Spinal cord (tissue), 10 donors: ENCODE measurements at places on chromosomes 4 and X.
A peak's percentile ranks its signal among the peaks of the same experiment; 100 is the strongest.

DNA sequence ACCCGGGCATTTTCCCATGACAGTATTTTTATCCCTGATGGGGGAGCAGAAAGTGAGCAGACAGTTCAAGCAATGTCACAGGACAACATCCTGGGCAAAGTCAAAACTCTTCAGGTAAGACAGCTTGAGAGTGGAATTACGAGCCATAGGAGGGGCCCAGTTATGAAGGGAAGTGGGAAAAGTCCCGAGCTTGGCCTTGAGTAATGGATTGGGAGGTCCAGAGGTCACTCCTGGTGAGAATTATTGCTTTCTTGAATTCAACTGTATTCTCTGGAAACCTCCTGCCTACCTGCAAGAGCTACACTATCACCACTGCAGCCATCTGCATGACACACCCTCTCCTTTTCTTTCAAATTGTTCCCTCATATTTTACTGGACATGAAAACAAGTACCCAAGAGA is 89.1 kb downstream of the AASDH start:
- H3K27me3 ChIP-seq, result no peaks in the 10 kb centered on the region
- peaks cover 18% of the 10 kb centered on the region for H3K4me1 ChIP-seq
- H3K4me3 ChIP-seq, result no peak overlapping the region
- no peaks in the 10 kb centered on the region for H3K36me3 ChIP-seq
- H3K27ac ChIP-seq, result no peak overlapping the region

DNA sequence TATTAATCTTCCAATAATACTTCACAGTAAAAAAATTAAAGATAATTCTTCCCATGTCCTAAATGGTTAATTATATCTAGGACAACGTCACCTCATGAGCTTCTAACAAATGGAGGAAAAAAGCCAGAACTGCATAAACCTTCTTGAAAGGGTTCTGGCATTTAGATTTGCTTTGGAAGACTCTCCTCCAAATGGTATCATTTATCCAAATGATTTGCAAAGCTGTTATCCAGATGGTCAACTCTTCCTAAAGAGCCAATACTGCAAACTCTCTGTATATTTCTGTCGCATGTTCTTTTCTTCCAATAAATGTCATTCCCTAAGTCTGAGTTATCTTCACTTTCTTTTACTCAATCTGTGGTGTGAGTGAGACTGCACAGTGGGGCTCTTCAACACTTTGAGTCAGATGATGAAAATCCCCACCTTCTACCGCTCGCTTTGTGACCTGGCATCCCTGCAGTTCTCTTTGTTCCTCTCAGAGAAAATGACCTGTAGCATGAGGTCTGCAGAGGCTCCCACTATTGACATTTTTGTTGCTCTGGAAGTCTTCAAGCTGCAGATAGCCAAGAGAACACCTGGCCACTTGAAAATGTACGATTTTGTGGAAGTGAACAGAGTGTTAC is 52.9 kb downstream of the TMEM150C start:
- DNase-seq, result peak; percentile 12
- no peaks in the 10 kb centered on the region for H3K27me3 ChIP-seq
- no peak overlapping the region for H3K27ac ChIP-seq

DNA sequence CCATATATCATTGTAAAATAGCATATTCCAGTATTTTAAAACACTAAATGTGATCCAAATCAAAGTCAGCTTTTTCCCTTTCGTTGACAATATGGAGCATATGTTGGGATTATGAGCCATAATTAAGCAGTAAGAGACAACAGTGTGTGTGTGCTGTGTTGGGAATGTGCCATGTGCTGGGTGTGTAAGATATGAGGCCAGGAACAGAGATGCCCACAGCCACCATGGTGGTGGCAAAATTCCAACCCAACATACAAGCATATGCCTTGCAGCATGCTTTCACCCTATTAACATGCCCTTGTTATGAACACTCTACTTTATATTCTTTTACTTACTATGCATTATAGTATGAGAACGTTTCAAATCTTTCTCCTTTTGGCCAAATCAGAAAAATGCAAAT is 1560.4 kb upstream of the TENM3 start:
- H3K27ac ChIP-seq, result no peak overlapping the region
- no peaks in the 10 kb centered on the region for H3K27me3 ChIP-seq
- no peaks in the 10 kb centered on the region for H3K36me3 ChIP-seq
- H3K4me3 ChIP-seq, result no peak overlapping the region
- no peaks in the 10 kb centered on the region for H3K4me1 ChIP-seq

- H3K4me1 ChIP-seq, result no peaks in the 10 kb centered on the region
- no peaks in the 10 kb centered on the region for H3K36me3 ChIP-seq
- H3K27me3 ChIP-seq, result no peaks in the 10 kb centered on the region
Measured at GRCh38 chr4:53780736-53781400, 189.6 kb upstream of the LNX1 start.

DNA sequence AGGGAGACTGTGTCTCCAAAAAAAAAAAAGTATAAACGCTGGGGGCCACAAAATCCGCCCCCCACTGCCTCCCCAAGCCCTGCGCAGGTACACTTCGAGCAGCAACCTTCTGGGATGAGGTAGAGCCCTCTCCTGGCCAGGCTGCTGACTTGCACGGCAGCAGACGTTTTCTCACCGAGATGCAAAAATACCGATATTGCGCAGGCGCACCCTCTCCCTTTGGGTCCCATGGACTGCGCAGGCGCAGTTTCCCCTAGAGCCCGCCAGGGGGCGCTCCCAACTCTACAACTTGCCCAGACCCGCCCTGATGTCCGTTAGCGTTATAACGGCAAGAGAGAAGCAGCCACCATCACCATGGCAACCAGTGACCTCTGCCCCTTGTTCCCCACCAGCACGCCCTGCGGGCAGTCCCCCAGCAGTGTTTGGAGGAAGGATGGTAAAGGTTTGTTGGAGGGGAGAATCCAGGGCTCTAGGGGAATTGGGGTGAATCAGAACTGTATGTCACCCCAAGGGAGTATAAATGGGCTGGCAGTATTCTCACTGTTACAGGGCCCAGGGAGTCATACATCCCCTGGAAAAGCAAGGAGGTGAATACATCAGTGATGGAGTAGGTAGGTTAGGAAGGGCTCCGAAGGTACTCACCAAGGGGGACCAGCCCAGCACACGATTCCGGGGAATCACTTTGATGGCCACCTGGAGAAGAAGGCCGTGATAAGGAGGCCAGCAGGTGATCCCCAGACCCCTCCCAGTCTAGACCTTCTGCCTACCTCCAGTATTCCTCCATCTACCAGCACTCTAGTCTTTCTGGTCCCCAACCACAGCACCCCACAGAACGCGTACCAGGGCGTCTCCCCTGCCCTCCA is 1.5 kb downstream of the PIM2 start:
- H3K4me1 ChIP-seq, result peaks cover 20% of the 10 kb centered on the region
- DNase-seq, result no peak
- peak overlapping the region; percentile 21 for H3K4me3 ChIP-seq
- H3K27ac ChIP-seq, result peak overlapping the region; percentile 62

- no peak overlapping the region for H3K4me3 ChIP-seq
- H3K4me1 ChIP-seq, result no peaks in the 10 kb centered on the region
- no peaks in the 10 kb centered on the region for H3K36me3 ChIP-seq
- no peaks in the 10 kb centered on the region for H3K27me3 ChIP-seq
- DNase-seq, result no peak
Measured at GRCh38 chrX:134007716-134008115, 22.3 kb upstream of the GPC3 start.

GRCh38 chr4:15110120-15110571 is 107.9 kb downstream of the CPEB2 start:
- no peak overlapping the region for H3K4me3 ChIP-seq
- no peaks in the 10 kb centered on the region for H3K36me3 ChIP-seq
- DNase-seq, result peak; percentile 11

- no peaks in the 10 kb centered on the region for H3K36me3 ChIP-seq
- no peak overlapping the region for H3K27ac ChIP-seq
- no peak overlapping the region for H3K4me3 ChIP-seq
- DNase-seq, result no peak
- no peaks in the 10 kb centered on the region for H3K27me3 ChIP-seq
Measured at GRCh38 chr4:122960611-122961000, 38.2 kb upstream of the NUDT6 start.

- H3K27ac ChIP-seq, result no peak overlapping the region
- H3K36me3 ChIP-seq, result peaks cover 37% of the 10 kb centered on the region
- peaks cover 2% of the 10 kb centered on the region for H3K4me1 ChIP-seq
- H3K27me3 ChIP-seq, result no peaks in the 10 kb centered on the region
- DNase-seq, result no peak
Measured at GRCh38 chr4:2881431-2881830, 37.8 kb downstream of the ADD1 start.

DNA sequence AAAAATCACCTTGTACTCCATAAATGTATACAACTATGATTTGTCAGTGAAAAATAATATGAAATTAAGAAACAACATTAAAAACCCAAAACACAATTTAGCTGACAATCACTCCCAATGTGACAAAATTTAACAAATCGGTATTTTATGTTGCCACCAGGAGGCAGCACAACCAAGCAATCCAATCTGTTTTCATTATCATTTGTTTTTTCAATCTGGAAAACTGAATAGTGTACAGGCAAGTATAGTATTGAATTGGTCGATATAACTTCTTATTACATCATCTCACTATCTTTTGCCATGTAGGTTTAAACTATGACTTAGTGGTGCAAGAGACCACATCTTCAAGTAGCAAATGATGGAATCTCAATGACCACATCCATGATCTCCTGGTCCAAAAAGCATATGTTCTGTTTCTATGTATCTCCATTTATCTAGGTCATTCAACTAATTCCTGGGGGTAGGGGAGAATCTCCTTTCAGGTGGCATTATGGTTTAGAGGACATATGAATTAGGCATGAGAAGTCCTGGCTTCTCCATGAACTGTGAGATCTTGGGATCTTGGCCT is 112.9 kb upstream of the AGA start:
- peak; percentile 63 for DNase-seq
- no peaks in the 10 kb centered on the region for H3K27me3 ChIP-seq
- H3K27ac ChIP-seq, result no peak overlapping the region
- H3K4me3 ChIP-seq, result no peak overlapping the region
- H3K4me1 ChIP-seq, result no peaks in the 10 kb centered on the region

DNA sequence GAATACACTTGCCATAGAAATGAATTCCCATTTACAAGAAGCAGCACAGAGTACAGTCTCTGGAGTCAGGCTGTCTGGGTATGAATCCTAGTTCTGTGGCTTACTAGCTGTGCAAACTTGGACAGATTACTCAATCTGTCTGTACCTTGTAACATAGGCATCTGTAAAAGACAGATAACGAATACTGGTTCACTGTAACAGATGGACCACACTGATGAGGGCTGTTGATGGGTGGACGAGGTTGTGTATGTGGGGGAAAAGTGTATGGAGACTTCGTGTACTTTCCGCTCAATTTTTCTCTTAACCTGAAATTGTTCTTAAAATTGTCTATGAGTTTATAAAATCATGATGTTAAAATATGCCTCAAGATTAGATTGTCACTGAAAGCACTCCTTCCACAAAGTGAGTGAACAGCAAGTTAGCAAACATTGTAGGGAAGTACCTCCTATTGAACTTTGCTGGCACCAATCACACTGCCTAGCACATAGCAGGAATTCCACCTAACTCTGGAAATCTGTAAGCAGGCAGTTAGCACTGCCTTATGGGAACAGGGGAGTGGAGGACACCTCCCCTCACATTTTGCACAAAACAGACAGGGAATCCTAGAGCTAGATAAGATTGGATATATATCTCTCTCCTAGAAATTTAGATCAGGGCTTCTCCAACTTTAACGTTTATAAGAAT is 6.5 kb upstream of the EXOSC9 start:
- H3K36me3 ChIP-seq, result no peaks in the 10 kb centered on the region
- no peak for DNase-seq
- no peak overlapping the region for H3K27ac ChIP-seq
- H3K27me3 ChIP-seq, result peaks cover 4% of the 10 kb centered on the region
- no peaks in the 10 kb centered on the region for H3K4me1 ChIP-seq

DNA sequence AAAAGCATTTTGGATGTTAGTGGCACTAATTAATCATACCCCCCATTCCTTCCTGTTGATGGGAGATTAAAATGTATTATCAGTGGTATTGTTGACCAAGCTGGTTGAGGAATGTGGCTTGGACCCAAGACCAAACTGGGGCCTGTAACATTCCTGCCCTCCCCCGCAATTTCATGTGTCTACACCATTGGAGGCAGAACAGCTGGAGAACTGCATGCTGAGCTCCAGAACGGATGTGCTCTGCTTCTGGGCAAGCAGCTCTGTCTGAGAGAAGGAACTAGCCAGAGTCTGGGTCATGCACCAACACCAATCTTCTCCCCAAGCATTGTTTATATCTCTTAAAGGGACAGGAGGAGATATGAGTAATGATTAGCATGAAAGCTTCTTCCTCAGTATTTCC is 185.5 kb downstream of the CEP135 start:
- H3K4me3 ChIP-seq, result no peak overlapping the region
- H3K27ac ChIP-seq, result no peak overlapping the region
- H3K27me3 ChIP-seq, result no peaks in the 10 kb centered on the region
- no peaks in the 10 kb centered on the region for H3K36me3 ChIP-seq
- no peaks in the 10 kb centered on the region for H3K4me1 ChIP-seq
- DNase-seq, result no peak

- DNase-seq, result no peak
- no peaks in the 10 kb centered on the region for H3K36me3 ChIP-seq
- H3K27ac ChIP-seq, result no peak overlapping the region
- H3K4me3 ChIP-seq, result no peak overlapping the region
- no peaks in the 10 kb centered on the region for H3K4me1 ChIP-seq
- no peaks in the 10 kb centered on the region for H3K27me3 ChIP-seq
Measured at GRCh38 chrX:63506320-63506719, 155.2 kb upstream of the SPIN4 start.

GRCh38 chr4:76689145-76689817 is 208.7 kb downstream of the SOWAHB start:
- H3K4me3 ChIP-seq, result peak overlapping the region; percentile 51
- peaks cover 11% of the 10 kb centered on the region for H3K4me1 ChIP-seq
- H3K27ac ChIP-seq, result peak overlapping the region; percentile 69
- H3K36me3 ChIP-seq, result no peaks in the 10 kb centered on the region
- peaks cover 14% of the 10 kb centered on the region for H3K27me3 ChIP-seq
- DNase-seq, result no peak

DNA sequence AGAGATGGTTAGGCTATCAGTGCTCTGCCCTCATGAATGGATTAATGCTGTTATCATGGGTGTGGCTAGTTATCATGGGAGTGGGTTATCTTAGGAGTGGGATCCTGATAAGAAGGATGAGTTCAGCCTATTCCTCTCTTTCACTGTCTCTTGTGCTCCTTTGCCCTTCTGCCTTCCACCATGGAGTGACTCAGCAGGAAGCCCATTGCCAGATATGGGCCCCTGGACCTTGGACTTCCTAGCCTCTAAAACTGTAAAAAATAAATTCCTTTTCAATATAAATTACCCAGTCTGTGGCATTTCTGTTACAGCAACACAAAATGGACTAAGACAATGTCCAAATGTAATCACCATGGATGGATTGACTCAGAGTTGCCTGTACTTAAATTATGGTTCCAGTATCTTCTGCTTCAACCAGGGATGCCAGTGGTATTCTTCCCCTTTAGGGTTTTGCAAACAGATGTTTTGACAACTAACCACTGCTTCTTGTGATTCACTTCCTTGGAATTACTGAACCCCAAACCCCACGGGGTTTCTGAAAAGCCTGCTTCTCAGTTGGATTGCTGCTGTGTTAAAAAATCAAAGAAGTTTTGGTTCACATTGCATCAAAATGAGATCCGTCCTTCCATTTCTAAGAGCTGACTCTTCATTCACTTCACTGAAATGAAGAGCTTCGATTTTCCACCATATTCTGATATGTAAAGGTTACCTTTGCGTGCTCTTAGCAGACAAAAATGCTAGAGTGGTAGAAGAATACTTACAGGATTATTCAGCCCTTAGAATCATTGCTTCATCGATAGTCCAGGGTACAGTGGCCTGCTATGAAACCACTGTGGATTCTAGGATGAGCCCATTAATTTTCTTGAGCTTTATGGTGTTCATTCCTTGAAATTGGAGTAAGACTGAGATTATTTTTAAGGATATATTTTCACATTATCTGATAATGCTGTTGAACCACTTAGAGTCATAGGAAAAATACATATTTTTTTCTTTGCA is 107.7 kb downstream of the FRMPD4 start:
- H3K27me3 ChIP-seq, result no peaks in the 10 kb centered on the region
- H3K4me1 ChIP-seq, result no peaks in the 10 kb centered on the region
- no peaks in the 10 kb centered on the region for H3K36me3 ChIP-seq
- H3K4me3 ChIP-seq, result no peak overlapping the region
